ENCODE measurements at places on chromosomes 5 and 9. TPM values are rescaled to one million over a fixed set of nuclear protein-coding genes. Genes with fewer than 3 reads are reported as not detected.

The PRLR gene
- 2.5 TPM for total RNA-seq

The F12 gene
- total RNA-seq: 0.38 TPM

The TLR4 gene
- total RNA-seq: 18.1 TPM

The CNTFR gene
- total RNA-seq: 15.5 TPM

The IFNA17 gene
- total RNA-seq: not detected

The KIF20A gene
- total RNA-seq: 1.1 TPM

All from posterior vena cava (tissue), 2 donors.